ENCODE measurements at places on chromosomes 16 and 17. TPM values are rescaled to one million over a fixed set of nuclear protein-coding genes. Genes with fewer than 3 reads are reported as not detected.

- DNase-seq = no peak
Observed at GRCh38 chr17:72665852-72666851, 426.3 kb downstream of the SLC39A11 start.

DNA sequence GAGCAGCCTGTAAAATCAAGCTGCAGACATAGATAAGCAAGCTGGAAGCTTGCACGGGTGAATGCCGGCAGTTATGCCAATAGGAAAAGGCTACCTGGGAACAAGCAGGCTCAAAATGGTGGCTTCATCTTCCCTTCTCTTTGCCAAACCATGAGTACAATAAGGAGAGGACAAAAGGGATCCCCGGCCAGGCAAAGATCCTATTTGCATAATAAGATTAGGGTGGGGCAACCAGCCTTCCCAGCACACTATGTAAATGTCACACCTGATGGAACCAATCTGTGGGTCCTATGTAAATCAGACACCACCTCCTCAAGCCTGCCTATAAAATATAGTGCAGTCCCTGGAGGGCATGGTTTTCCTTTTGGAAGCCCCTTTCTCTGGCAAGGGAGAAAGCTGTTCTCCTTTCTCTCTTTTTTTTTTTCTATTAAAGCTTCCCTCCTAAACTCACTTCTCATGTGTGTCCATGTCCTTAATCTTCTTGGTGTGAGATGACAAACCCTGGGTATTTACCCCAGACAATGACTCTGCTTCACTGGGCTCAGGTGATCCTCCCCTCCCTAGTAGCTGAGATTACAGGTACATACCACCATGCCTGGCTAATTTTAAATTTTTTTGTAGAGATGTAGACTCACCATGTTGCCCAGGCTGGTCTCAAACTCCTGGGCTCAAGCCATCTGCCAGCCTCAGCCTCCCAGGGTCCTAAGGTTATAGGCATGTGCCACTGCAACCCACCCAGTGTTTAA lies 44.2 kb downstream of the PSMD12 start:
- DNase-seq = no peak

DNA sequence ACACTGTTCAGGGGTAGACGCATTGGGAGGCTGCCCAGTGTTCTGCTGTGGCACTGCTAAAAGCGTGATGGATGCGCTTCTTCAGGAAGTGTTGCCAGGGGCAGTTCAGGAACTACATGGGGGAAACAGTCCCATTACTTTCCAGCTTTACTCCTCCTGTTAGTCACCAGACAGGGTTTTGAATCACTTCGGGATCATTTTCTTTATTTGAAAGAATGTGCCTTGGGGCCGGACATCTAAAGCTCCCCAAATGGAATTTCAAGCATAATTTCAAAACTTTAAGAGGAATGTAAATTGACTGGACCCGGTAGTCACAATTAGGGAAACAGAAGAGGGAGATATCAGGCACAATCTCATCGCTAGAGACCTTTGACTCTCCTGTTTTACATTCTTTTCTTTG lies 1.3 kb upstream of the KRTAP2-1 start:
- DNase-seq = no peak

GRCh38 chr16:89367538-89367915 lies 122.8 kb downstream of the ANKRD11 start:
- DNase-seq = no peak

- DNase-seq = no peak
Observed at GRCh38 chr16:63625126-63625525, 1496.7 kb downstream of the CDH11 start.

GRCh38 chr16:77295896-77296295 lies 96.7 kb downstream of the SYCE1L start:
- no peak for DNase-seq

The KPNA2 gene
- 223 TPM for total RNA-seq

The IRX5 gene
- 4.7 TPM for total RNA-seq

The SLC5A11 gene
- not detected for total RNA-seq

Measured in glutamatergic neuron (in vitro differentiated cells).